ENCODE measurements at places on chromosomes 3 and 15. TPM values are rescaled to one million over a fixed set of nuclear protein-coding genes. Genes with fewer than 3 reads are reported as not detected.

COL6A5 gene
- total RNA-seq: not detected

MAP4 gene
- 88.0 TPM for total RNA-seq

- DNase-seq: no peak
Observed at GRCh38 chr3:78048698-78049097, 1008.8 kb downstream of the ROBO2 start.

GRCh38 chr15:93314245-93314644 is 225.2 kb upstream of the RGMA start:
- DNase-seq: no peak

DNA sequence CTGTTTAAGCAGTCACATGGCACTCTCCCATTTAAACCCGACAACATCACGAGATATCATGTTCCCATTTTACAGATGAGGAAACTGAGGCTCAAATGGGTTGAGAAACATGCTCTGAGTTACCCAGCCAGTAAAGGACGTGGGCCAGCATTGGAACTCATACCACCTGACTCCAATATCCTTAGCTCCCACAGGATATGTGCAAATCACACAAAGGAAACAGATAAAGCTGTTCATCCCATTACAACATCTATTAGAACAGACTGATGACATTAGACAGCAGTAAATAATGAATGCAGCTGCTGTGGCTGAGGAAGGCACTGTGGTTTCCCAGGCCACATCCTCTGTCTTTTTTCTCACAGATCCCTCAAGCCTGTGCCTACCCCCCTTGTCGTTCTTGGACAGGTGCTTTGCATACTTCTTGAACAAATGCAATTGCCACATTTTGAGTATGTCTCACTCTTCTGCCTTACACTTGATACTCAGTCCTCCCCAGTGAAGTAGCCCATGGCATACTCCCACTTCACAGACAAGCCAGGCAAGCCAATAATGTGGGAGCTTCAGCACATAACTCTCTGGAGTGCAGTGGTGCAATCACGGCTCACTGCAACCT is 17.7 kb downstream of the FRMD4B start:
- DNase-seq: no peak

GRCh38 chr3:163916596-163917560 is 1161.4 kb downstream of the SI start:
- no peak for DNase-seq

GRCh38 chr3:122214711-122215110 is 31.2 kb downstream of the CASR start:
- no peak for DNase-seq

GRCh38 chr3:64674591-64675076 is 13.2 kb downstream of the ADAMTS9 start:
- DNase-seq: no peak

DNA sequence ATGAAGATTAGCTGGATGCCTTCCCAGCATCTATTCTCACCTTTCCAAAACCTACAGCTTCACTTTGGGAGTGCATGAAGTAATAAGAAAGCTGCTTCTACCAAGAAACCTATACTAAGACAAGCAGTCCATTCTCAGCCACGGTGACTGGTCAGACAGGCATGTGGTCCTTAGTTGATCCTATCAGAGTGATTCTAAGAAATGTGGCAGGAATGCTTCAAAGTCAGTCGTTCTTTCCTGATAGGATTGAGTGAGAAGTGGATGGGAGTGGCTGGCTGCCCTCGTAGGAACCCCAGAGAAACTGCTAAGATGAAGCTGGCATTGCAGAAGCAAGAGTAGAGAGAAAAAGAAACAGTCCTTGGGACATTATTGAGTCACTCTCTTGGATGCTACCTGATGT is 16.6 kb downstream of the FOXB1 start:
- no peak for DNase-seq

DNA sequence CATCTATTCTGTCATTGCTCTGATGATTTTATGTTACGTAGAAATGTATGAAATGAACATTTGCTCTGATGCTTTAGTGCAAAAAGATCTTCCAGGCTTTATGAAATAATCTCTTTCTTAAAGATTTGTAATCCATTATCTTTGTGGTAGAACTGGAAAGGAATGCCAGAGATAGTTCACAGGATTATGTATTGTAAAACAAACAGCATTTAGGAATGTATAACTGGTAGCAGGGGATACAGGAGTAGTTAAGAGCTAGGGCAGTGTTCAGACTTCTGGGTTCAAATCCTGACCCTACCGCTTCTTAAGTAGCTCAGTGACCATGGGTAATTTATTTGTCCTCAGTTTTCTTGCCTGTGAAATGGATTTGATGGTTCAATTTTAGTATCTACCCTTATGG is 429.8 kb upstream of the TPM1 start:
- no peak for DNase-seq

DNA sequence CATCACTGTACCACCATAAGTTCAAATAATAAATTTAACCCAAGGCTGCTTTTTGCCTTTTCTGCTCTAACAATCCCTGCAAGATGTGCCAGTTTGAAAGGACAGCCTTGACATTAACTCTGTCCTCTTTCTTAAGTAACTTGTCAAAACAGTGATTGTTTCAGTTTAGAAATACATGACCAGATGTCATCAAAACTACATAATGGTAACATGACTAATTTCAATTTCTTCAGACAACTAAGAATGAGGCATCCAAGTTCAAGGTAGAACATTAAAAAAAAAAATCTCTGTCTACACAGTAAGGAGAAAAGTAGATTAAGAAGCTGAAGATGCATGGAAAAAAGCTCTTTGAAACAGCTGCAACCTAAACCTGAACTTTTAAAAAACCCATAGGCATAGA is 47.4 kb downstream of the SHQ1 start:
- DNase-seq: no peak

- no peak for DNase-seq
Observed at GRCh38 chr3:194687638-194688199, 2.0 kb downstream of the FAM43A start.

DNA sequence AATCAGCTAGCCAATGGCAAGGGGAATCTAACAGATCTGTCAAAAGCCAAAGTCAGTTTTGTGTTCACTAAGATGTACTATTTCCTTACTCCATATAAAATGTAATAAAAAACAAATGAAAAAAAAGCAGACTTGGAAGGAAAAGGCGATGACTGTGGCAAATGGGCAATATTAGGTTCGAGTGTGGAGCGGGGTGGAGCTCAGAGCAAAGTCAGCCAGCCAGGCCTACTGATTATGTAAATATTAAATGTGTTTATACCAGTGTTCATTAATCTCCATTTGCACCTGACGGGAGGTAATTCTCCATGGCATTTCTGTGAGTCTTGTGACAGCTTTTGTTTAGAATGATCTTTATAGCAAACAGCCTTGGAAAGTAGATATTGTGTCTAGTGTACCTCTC is 96.2 kb upstream of the KCNMB2 start:
- no peak for DNase-seq

Measured in SJSA1 (cell line).